ENCODE measurements at places on chromosomes 1 and 21.

DNA sequence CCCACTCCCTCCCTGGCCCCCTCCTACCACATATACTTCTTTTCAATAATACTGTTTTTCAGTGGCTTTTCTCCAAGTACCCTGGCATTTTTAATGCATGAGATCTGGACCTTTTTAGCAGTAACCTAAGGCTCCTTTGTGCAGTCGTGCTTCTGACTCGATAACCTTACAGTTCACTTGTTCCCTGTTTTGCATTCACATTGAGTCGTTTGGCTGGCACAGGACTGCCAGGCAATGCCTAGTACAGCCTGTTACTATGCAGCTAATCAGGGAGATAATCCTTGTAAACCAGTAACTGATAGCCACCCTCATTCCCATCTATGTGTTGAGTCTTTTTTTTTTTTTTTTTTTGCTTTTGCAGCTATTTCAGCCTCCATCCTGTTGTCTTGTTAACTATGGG is 3.7 kb downstream of the ATP1B1 start:
- DNase-seq, result no peak

- no peak for DNase-seq
These were observed 8.4 kb upstream of the GSTM3 start for GRCh38 chr1:109749221-109749620.

DNA sequence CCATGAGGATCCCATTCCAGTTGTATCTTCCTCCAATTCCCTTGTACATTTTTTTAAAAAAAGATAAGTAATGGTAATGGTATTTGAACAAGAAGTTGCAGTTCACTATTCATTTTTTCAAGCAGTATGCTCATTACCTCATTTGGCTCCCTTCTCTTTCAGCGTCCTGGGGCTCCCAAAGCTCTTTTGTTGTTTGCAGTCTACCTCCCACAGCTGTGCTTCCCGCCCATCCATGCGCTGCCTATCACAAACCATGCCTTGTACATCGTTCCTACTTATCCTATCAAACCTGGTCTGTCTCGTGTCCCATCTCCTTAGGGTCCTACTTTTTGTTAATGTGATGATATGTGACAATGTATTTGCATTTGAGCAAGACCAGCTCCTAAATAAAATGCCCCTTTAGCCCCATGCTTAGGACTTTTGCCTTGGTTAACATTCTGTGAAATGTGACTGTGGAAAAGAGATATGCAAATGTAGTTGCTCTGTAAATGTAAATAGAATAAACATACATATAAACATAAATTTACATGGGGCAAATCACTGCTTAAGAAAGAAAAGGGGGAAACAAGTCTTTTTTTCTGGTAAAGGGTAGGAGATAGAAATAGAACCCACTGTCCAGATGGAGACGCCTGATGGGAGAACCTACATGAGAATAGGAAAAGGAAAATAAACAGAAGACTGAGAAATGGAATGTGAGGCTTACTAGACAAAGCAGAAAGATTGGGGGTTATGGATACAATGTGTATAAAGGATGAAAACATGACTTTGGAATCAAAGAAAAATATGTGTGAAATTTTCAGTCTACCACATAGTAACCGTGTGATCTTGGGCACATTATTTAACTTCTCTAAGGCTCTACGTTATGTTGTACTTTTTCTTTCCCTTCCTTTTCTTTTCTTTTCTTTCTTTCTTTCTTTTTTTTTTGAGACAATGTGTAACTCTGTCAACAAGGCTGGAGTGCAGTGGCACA is 59.8 kb upstream of the PLXNA2 start:
- DNase-seq, result no peak

DNA sequence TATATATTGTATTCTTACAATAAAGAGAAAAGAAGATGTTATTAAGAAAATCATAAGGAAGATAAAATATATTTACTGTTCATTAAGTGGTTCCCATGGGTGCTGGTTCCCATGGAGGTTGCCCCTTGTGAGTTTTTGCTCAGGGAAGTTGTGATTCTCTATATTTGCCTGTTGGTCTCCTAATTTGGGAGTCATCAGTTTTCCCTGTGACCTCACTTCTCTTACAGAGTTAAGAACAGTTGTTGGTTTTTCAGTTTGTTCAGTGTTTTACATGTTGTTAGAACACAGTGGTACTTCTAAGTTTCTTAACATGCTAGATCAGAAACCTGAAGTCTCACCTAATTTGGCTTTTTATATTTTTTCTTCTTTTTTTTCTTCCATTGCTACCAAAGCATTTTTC is 109.2 kb downstream of the OSBPL9 start:
- no peak for DNase-seq

DNA sequence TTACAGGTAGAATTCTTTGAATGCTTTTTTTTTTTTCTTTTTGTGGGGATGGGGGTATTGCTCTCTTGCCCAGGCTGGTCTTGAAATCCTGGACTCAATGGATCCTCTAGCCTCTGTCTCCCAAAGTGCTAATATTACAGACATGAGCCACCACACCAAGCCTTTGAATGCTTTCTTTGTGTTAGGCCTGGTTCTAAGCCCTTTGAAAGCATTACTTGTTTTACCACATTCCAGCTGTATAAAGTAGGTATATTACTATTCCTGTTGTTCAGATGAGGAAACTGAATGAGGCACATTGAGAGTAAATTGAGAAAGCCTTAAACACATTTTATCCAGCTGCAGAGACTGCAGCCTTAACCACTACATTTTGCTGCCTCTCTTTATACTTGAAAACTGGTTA is 841.8 kb upstream of the ADGRL4 start:
- DNase-seq, result no peak

DNA sequence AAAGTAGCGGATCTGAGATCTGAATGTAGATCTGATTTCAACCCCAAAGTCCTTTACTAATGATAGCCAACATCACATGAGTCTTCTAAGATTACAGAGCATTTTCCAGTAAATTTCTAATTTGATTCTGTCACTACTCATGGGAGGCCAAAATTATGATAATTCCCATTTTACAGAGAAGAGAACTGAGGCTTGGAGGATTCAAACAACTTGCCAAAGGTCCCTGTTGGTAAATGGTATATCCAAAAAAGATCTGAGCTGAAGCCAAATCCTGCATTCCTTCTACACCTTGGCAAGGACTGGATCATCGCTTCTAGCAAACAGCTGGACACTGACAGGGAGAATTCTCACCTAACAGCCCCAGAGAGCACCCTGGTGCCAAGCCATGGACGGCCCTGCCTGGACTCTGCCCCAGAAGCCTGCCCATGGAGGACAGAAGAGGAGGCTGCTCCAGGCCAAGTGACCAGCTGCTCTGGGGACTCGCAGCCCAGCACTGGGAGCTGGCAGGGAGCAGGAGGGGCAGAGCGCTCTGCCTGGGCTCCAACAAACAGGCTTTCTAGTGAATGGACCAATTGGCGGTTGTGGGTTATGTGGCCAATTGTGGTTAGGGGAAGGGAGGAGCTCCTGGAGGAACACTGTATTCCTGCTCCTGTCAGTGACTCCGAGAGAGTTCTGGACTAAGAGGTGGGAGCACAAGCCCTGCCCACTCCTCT is 6.4 kb upstream of the CSF1 start:
- no peak for DNase-seq

- DNase-seq, result no peak
These were observed 27.1 kb downstream of the ZBTB17 start for GRCh38 chr1:15948595-15949452.

GRCh38 chr1:92447033-92447681 is 39.6 kb downstream of the GFI1 start:
- DNase-seq, result no peak

GRCh38 chr1:14242123-14242522 is 356.4 kb upstream of the KAZN start:
- DNase-seq, result no peak

DNA sequence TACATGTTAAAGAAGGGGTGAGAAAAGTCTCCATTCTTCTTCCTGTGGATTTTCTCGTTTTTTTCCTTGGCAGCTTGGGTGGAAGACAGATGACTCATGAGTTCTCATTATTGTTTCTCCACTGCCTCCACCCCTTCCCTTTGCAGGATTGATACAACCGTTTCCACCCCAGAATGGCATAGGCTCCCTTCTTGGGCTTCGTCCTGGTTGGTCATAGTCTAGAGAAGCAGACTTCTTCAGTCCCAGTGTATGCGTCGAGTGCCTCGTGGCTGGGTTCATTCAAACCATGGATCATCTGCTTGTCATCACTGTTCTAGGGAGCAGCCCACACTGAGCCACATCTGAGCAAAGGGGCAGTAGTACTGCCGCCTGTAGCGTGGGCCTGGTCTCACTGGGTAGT is 13.7 kb downstream of the PTGFRN start:
- no peak for DNase-seq

DNA sequence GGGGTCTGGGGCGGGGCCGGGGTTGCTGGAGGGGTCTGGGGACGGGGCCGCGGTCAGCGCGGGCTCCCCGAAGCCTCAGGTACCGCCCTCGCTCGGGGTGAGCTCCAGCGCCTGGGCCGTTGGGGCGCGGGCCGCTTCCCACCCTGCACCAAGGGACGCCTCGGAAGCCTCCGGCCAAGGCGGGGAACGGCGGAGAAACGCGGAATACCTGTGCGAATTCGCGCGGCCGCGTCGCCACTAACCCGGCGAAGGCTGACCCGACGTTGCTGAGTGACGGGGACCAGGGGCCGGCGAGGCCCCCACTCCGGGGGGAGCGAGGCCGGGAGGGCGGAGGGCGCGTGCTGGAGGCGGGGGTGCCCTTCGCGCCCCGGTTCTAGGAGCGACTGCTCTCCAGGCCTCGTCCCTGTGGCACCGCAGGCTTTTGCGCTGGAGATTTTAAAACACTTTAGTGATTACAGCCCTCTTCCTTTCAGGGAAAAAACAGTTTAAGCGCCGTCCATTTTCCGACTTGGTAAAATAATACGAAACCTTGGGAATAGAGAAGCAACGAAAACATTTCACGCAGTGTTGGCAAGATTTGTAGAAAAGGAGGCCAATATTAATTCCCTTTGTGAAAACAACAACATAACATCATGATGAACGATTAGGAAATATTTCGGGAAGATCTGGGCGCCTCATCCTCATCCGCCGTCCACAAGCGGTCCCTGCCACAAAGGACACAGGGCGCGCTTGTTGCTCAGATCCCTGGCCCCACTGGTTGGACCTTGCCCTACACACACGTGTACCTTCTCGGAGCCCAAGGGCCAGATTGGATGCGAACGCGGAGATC is 971 bp upstream of the GNG4 start:
- DNase-seq, result no peak

- no peak for DNase-seq
These were observed 2.8 kb downstream of the TCEA3 start for GRCh38 chr1:23421753-23422240.

DNA sequence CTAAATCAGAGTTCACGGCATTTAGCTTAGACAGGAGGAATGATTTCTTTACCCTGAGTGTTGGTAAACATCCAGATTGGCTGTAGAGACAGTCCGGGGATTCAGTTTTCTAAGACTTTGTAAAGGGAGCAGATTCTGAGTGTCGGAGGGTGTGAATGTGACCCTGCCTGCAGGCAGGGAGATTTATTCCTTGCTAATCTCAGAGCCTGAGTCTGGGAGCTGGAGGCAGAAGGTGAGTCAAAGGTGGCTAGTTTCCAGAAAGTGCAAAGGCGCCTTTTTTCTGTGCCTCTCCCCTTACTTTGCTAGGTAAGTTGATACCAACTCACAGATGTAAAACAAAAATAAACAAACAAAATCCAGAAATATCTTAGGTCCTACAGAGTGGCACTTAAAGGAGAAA is 11.7 kb downstream of the ATP1B1 start:
- DNase-seq, result no peak

DNA sequence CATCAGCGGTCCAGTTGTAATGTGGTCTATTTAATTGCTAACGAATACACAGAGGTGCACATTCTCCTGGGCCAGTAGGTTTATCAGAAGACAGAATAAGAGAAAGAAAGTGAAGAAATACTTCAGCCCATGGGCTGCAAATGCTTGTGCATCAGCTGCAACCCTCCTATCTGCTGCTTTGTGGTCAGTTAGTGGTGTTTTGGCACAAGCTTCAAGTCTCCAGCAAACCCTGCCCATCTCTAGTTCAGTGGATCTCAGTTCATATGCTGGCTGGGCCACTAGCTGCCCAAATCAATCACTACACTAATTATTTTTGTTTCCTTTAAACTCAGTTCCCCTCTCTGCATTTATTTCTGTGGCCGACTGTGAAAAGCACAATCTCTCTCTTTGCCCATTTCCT is 124.2 kb downstream of the KCNJ6 start:
- no peak for DNase-seq

GRCh38 chr1:168518201-168518689 is 25.6 kb downstream of the XCL2 start:
- no peak for DNase-seq

DNA sequence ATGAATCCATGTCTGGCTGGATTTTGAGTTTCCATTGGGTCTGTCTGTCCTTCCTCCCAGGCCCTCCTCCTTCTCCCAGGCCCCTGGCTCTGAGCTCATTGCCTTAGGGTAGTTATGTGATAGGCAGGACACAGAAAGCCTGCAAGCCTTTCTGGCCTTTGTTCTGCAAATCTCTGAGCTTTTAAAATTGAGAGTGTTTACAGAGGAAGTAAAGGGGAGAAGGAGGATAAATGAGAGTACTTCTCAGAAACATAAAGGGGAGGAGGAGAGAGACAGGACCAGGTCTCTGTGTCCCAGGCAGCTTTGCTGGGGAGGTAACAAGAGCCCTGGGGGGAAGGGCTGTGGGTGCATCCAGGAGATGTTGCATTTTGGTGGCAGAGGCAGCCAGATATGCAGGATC is 126.7 kb downstream of the FOXD2 start:
- DNase-seq, result no peak

DNA sequence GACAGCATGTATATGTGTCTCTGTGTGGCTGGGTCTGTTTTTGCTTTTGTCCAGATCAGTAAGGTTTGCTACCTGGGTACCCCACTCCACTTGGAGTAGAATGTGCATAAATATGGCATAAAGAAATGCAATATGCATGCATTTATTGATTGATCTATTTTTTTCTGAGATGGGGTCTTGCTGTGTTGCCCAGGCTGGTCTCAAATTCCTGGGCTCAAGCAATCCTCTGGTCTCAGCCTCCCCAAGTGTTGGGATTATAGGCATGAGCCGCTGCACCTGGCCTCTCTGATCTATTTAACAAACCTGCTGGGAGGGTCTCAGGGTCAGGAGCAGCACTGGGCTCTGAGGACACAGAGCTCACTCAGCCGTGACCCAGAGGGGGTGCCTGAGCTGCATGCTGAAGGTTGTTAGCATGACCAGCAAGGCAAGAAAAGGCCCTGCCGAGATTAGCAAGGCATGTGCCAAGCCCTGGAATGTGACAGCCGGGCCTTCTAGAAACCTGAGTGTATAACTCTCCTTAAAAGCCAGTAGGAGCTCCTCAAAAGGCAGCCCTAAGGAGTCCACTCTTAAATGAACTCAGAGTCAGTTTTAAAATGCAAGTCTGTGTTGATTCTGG is 22.5 kb downstream of the PCSK9 start:
- no peak for DNase-seq

- no peak for DNase-seq
These were observed 37.3 kb upstream of the ACTL8 start for GRCh38 chr1:17717594-17718535.

- DNase-seq, result no peak
These were observed 22.1 kb upstream of the DIP2A start for GRCh38 chr21:46436621-46437020.

DNA sequence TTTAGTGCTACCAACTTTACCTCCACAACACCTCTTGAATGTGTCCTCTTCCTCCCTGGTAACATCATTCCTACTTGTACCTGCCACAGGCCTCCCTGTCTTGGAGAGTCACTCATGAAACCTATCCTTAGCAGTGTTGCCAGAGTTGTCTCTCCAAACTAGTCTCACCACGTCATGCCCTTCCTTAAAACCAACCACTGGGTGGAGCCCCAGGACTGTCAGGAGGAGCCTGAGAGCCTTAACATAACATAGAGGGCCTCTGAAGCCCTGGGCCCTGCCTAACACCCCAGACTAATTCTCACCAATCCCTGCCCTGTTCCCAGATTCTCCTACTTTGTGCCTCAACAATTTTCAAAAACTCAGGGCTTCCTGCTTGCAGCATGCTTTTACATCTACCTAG is 65.3 kb downstream of the ZNF697 start:
- DNase-seq, result no peak

Data from stimulated activated CD8-positive, alpha-beta memory T cell treated with anti-CD3 and anti-CD28 coated beads, Interleukin-2, amount 100 ng/mL, for 1 hour (primary cell).